HuH-7.5 (cell line): ENCODE measurements at places on chromosomes 1 and 21.
A peak's percentile ranks its signal among the peaks of the same experiment; 100 is the strongest.

- no peak for DNase-seq
These were observed 656 bp downstream of the KNCN start for GRCh38 chr1:46550751-46551231.

DNA sequence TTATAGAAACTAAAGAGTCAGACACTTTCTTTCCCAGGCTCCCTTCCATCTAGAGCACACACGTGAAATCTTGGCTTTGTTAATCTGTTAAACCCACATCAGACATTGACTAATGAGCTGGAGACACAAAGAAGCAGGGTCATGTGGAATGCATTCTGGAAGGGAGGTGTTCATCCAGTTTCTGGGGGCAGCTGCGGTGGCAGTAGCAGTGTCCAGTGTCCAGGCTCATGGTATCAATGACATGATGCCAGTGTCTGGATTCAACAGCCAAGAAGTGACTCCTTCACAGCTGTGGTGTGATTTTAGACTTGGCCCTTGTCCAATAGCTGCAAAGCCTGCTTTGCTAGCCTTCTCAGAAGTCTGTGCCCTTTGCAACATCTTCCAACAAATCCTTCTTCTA lies 95.2 kb downstream of the NTPCR start:
- DNase-seq, result no peak

DNA sequence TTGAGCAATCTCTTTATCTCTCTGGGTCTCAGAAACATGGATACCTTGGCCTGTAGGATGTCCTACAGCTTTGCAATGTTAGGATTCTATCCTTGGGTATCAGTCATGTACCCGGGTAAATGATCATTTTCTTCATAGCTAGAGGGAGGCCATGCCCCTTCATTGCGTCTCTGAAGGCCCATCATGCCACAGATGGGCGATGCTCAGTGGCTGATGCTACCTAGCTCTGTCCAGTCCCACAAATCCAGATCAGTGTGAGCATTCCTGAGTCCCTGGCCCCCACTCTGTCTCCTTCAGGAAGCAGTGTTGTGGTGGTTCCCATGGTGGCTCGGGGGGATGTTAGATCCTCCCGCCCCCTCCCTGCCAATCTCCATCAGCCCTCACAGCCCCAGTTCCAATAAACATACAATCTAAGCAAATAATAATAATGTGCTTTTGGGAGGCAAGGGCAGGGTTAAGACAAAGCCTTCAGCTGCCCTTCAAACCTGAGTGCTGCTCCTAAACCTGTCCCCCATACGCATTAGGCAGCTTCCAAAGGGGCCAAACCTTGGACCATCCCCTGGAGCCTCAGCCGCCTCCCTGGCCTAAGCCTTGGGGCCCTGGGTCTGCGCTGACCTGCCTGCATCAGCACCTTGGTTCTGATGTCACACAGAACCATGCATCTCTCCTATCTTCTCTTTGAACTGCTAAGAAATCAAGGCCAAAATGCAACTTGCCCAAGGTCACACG lies 681 bp upstream of the GPR61 start:
- no peak for DNase-seq

GRCh38 chr21:45632160-45632559 lies 11.4 kb upstream of the PCBP3 start:
- DNase-seq, result no peak

- no peak for DNase-seq
These were observed 38.3 kb downstream of the IRF2BP2 start for GRCh38 chr1:234571702-234572101.

DNA sequence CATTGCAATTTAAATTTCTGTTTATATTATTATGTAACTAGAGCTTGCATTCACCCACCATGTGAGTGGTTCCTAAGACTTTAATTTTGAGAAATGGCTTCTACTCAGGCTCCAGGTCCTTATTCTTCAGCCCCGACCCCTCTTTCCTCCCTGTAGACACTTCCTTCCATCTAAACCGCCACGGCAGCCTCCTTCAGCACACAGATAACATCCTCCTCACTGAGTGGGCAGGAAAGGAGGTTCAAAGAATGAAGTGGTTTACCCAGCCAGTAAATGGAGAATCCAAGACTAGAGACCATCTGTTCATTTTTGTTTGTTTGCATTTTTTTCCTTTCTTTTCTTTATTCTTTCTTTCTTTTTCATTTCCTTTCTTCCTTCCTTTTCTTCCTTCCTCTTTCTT lies 37.1 kb upstream of the SOD1 start:
- no peak for DNase-seq

GRCh38 chr1:12480748-12481362 lies 137.2 kb downstream of the DHRS3 start:
- DNase-seq, result no peak

GRCh38 chr1:29122682-29123052 lies 1.0 kb downstream of the TMEM200B start:
- DNase-seq, result peak; percentile 71

DNA sequence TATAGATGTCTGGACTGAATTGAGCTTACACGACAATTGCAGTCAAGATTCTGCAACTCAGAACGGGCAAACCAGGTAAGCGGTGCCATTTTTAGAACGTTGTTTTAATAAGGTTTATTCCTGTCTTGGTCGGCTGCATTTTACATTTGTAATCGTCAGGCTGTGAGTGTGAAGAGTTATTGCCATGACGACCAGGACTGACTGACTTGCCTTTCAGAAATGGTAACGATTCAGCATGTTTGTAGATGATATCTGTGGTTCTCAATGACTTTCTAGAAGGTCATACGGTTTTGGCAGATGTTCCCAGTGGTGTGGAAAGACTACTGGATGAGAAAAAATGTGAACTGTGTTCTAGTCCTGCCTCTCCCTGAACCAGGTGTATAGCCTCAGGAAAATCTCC lies 271.3 kb upstream of the B3GALT2 start:
- no peak for DNase-seq

GRCh38 chr1:62271948-62272728 lies 47.1 kb downstream of the KANK4 start:
- no peak for DNase-seq

- DNase-seq, result no peak
These were observed 74.4 kb downstream of the ACTL8 start for GRCh38 chr1:17829579-17829978.

DNA sequence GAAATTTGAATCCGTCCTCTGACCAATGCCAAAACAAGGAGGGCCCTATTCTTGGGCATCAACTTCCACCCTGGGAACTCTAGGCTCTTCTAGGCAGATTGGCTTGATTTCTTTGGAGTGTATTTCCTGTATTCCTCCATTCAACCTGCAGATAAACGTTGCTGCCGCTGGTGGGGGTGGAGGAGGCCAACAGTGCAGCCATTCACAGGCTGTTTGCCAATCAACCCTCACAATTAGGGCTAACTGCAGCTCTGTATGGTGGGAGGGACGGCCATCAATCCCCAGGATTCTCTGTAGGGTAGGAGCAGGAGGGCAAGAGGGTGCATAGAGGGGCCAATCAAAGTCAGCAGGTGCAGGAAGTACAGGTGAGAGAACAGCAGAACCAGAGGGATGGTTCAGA lies 273.1 kb upstream of the PROX1 start:
- no peak for DNase-seq

GRCh38 chr21:41634211-41634694 lies 126.3 kb upstream of the TMPRSS2 start:
- no peak for DNase-seq

DNA sequence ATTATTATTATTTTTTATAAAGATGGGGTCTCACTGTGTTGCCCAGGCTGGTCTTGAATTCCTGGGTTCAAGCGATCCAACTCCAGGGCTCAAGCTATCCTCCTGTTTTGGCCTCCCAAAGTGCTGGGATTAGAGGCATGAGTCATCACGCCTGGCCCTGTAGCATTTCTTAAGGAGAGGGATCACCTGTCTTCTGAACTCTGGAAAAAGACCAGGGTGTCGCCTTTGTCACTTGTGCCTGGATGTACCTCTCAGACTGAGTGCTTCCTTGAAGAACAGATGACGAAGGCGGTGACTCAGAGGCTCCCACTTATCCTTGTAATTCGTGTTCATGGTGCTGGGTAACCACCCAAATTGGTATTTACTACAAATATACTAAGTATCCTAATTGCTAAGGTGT lies 2.4 kb upstream of the CGN start:
- no peak for DNase-seq

- no peak for DNase-seq
These were observed 77.9 kb downstream of the PSMG1 start for GRCh38 chr21:39105341-39105765.
